ENCODE measurements at places on chromosomes 6 and 20.

- peak; percentile 9 for DNase-seq
Measured at GRCh38 chr20:15162079-15162647, 824.8 kb upstream of the FLRT3 start.

DNA sequence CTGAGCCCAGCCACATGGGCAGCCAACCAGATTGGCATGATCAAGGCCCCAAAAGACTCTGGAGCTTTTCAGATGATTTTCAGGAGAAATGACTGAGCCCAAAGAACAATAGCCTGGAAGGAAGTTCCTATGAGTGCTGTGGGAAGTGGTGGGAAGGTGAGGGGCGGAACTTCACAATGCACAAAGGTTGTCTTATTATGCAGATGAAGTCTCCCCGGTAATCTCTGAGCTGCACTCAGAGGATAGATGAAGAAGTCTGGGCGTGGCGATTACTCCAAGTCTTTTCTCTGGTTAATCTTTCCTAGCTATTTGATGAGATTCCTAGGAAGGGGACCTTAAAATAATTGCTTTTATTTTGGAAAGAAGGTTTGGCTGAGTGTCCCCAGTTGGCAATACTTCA, 36.9 kb downstream of the LBP start:
- no peak for DNase-seq

GRCh38 chr6:158043586-158044524, 62.2 kb downstream of the SYNJ2 start:
- DNase-seq: no peak

- DNase-seq: no peak
Measured at GRCh38 chr6:5584078-5584482, 322.8 kb downstream of the FARS2 start.

DNA sequence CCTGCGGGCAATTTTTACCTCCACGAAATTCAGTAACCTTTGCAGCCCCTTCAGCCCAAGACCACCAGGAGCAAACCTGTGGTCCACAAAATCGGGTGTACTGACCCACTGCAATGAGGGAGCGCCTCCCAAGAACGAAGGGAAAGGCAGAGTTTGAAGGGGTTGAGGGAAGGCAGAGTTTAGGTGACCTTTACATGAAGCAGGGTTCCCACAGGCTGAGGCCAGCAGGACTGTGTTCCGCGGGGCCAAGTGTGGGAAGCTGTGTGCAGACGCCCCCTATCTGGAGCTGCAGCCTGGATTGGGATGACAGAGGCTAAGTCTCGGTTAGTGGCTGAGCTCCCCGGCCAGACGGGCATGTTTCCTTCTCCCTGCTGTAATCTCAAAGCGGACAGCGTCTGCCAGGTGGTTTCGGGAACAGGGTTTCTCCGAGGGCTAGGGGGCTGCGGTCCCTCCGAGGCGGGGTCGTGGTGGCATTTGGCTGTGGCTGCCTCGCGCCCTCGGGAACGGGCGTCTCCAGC, 826 bp upstream of the PYGB start:
- no peak for DNase-seq

- no peak for DNase-seq
Measured at GRCh38 chr6:80527552-80528052, 421.1 kb downstream of the BCKDHB start.

DNA sequence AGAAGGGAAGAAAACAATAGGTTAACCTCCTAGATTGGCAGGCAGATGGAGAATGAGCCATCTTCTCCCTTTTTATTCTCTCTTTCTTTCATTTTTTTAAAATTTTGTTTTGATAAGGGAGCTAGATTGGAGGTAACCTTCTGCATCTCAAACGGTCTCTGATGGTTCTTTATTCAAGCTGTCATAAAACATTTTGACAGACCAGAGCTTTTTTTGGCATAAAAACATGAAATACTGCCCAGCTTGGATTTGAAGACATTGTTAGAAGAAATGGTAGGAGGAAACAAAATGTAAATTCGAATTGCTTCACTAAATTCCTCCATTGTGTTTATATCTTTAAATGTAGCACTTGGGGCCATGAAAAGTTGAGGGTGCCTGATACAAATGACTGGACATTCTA, 158.5 kb downstream of the EPHA7 start:
- no peak for DNase-seq

- DNase-seq: no peak
Measured at GRCh38 chr6:74177506-74177905, 481.5 kb downstream of the CD109 start.

- no peak for DNase-seq
Measured at GRCh38 chr20:63846128-63846771, 15.0 kb upstream of the ABHD16B start.

DNA sequence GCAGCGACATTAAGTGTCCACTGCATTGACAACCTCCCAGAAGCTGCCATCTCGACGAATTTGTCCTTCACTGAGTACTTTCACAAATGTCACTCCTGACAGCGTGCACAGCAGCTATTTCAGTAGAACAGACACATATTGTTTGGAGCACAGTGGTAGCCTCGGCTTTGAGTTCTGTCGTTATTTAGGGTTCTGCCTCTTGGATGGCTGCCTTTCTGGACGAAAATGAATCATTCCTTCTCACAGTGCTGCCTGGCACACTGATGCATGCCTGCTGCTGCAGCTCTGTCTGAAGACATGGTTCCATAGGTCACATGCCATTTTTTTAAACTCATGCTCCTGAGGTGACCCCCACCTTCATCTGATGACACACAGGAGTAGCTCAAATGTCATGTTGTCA, 477.0 kb downstream of the C6orf118 start:
- DNase-seq: no peak

DNA sequence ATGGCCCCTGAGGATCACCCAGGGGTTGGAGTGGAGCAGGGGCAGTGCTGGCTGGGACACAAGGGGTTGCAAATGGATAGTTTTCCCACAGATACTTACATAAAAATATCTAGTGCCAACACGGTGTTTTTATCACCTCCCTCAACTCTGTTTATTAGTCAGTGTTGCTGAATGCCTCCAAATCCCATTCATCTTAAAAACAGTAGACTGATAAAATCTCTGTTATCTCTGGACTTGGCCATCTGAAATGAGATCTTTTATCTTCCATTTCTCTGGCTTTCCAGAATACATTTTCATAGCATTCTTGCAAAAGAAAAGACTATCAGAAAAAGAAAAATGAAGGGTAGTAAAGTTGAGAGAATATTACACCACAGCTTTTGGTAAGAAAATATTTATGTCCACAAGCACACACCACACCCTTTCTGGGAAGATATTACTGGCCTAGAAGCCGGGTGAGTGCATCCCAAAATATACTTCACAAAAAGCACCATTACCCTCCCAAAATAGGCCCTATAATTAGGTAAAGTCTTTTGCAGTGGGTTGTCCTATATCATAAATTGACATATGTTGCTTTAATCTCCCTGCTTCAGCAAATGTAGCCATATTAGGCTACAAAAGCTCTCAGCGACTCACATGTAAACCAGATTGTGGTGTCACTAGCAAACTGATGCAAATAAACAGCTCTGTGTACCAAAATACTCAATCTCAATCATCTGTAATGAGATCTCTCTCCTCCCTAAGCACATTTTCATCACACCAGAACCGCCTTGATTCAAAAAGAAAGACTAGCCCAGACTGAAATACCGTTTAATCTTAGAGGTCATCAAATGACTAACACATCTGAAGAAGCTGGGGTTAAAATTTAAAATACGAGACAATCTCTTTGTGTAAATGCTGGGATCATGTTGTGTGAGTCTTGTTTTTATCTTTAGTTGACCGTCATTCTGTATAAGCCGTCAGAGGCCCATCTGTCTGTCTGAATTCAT, 96.7 kb downstream of the FYN start:
- peak; percentile 69 for DNase-seq

- DNase-seq: no peak
Measured at GRCh38 chr6:169791721-169792131, 40.3 kb downstream of the ERMARD start.

- DNase-seq: no peak
Measured at GRCh38 chr6:139577763-139578604, 203.5 kb upstream of the CITED2 start.

DNA sequence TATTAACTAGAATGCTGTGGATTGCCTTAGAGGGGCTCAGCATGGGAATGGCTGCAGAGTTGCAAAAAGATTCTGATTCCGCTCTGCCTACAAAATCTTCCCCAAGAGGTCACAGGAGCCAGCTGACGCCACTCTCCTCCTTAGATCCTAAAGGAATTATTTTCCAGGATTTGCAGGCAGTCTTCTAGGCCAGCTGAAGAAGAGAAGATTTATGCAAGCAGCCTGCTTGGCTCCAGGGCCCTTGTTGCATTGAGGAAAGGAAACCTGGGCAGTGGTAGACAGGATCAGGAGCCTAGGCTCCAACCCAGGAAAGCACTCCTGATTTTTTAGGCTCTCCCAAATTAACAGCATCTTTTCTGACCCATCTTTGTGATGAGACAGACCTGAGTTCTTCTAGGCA, 245.8 kb downstream of the PKHD1 start:
- DNase-seq: no peak

GRCh38 chr6:137430954-137431353, 63.2 kb downstream of the OLIG3 start:
- DNase-seq: no peak

- peak; percentile 9 for DNase-seq
Measured at GRCh38 chr6:5562277-5562676, 301.0 kb downstream of the FARS2 start.

DNA sequence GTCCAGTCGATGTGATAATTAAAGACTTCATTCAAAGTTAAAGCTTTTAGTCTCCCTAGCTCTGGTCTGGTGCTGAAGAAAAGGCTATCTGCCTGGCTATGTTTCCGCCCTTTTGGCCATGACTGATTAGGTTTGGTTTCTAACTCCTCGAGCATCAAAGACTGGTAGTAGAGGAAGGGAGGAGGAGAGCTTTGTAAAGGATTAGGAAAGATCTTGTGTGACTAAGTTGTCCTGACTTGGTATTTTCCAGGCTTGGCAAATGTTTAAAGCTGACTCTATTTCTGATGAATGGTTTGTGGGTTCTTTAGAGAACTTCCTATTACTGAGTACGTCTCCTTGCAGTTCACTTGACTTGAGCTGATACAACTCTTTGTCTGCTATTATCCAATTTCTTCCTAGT, 312.9 kb downstream of the GJA1 start:
- no peak for DNase-seq

DNA sequence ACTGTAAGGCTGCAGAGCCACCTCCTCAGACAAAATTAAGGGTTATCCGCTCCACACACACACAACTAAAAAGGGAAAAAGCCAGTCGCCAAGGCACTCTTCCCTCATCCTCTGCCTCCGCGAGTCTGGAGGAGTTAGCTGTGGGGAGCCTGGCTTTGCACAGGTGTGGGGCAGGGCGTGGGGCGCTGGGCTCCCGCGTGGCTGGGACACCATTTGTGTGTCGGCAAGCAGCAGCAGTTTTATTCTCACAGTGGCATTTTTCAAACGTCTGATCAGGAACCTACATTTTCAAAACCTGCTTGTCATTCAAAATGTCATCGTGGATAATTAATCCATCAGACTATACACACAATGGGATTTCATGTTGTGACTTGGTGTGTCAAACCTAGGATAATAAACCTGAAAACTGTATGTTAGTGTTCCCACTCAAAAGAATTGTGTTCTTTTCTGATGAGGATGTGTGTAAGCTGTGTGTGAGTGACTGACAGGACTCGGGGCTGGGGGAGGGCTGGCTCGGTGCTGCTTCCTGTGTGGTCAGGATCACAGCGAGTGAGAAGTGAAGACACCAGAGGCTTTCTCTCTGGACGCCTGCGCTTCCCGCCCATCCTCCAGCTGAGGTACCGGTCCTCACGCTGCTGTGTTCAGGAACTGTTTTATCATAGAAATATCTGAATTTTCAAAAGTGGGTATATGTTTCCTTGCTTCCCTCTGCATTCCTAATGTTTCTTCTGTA, 83.1 kb downstream of the IRF4 start:
- DNase-seq: peak; percentile 87

DNA sequence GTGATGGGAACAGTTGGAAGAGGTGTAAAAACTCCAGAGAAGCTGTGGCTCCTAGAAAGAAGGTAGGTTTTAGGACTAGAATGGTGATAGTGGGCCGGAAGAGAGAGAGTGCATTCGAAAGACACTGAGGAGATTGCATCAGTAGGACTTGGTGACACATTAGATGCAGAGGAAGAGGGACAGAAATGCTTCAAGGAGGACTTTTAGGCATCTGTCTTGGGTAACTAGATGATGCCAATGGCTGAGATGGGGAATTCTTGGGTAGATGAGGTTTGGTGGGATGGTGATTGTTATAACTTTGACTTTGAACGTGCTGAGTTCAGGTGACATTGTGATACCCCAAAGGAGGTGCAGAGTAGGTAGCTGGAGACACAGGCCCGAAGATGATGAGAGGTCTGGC, 196.5 kb downstream of the GMPR start:
- peak; percentile 45 for DNase-seq

DNA sequence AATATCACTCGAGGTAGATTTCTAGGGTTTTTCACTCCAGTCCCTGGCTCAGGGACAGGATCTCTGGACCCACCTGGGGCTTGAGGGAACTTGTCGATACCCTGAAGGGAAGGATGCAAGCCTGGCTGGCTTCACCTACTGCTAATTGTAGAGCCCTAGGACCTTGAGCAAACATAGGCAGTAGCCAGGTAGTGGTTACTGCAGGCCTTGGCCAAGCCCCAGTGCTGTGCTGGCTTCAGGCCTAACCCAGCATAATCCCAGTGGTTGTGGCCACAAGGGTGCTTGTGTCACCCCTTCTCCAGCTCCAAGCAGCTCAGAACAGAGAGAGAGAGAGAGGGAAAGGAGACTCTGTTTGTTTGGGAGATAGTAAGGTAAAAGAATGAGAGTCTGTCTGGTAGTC, 5.8 kb upstream of the MCM9 start:
- no peak for DNase-seq
